ENCODE measurements at places on chromosomes 1 and 21.

- no peak for DNase-seq
These were observed 83.8 kb downstream of the NIBAN1 start for GRCh38 chr1:184890539-184890973.

DNA sequence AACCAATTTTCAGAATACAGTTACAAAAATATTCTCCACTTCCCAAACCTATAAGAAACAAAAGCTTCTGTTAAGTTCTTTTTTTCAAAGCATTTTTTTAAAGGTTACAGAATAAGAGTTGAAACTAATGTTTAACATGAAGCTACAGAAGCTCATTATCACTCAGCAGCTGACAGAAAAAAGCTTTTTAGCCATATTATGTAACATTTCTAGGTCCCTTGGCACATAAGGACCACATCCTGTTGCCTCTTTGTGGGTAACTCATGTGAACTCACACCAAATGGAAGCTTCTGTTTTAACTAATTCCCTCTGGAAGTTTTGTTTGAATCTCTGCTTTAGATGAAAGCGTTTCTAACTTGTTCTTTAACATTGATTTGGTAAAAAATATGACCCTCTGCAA lies 242.5 kb upstream of the TMPRSS15 start:
- no peak for DNase-seq

DNA sequence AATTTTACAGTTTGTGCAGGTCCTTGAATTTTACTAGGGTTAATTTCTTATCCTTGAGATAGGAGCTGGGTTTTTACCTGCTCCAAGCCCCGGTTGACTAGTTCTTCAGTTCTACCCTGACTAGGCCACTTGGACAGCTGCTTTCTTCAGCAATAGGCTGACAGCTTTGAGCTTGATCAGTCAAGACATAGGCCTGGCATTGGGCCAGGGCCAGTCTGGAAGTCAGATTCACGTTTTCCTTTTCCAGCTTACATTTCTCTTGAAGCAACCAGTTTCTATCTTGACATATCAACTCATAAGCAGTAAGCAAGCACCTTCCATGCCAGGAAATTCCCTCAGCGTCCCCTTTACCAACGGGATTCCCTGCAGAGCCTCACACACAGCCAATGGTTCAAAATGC lies 63.7 kb upstream of the AJAP1 start:
- DNase-seq: no peak

DNA sequence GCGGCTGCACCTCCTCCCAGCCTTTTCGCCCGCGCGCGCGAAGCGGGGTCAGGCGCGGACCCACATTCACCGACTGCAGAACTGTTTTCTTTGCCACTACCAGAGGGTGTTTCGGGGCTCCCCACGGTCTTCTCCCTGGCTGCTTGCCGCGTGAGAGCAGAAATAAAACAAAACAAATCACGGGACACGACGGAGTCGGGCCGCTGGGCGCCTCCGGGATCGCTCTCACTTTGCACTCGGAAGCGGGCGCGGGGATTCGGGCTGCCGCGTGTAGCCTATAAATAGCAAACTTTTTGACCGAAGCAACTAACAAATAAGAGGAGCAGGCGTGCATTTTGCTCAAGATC lies 412.3 kb upstream of the ESRRG start:
- DNase-seq: no peak

DNA sequence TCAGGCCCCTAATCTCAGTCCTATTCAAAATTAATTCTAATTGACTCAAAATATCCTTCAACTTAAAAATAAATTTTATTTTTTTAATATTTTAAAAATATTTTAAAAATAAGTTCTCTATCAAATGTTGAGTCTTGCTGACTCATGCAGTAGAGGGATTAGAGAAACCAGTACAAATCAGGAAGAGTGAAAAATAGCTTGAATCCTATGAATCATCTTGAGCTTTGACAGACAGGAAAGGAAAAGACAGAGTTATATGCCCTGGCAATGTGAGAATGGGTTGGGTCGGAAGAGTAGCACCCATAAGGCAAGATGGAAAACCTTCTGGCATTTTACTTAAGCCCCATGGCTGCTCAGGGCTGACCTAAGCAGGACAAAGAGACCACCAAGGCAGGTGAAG lies 346.6 kb upstream of the RUNX1 start:
- DNase-seq: no peak

GRCh38 chr1:117599286-117600221 lies 6.3 kb upstream of the TENT5C start:
- DNase-seq: no peak

- DNase-seq: no peak
These were observed 207.7 kb downstream of the PTPRC start for GRCh38 chr1:198846556-198846955.

- DNase-seq: no peak
These were observed 8.0 kb upstream of the MYBPHL start for GRCh38 chr1:109314795-109315194.

DNA sequence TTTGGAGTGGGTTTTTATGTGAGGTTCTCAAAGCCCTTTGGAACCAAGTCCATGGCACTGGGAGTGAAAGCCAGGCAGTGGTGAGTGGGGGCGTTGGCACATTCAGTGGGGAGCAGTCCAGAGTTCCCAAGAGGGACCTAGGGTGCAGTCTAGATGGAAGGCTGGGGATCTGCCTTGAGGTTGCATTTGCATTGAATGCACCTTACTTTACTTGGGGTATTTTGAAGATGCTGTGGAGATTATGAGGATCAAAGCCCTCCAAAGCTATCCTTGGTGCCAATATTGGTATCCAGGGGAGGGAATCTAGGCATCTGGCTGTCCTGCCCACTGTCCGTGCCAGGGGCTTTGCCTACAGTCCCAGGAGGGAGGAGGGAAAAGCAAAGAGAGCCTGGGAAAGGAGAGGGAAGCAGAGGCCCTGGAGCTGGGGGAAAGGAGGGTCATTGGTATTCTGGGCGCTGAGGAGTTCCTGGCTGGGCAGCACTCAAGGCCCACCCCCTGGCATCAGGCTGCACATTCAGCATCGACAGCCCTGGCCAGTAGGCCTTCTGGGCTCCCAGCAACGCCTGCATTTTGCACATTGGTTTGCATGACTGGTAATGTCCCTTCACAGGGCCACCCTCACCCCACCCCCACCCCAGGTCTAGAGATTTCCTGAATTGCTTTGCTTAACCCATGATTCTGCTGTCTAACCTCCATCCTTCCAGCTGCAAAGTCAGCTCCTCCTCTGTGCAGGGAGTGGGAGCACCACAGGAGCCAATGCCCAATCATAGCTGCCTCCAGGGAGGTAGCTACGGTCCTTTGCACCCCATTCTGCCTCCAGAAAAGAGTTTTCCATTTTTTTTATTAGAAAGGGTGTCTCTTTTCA lies 843 bp upstream of the BCAN start:
- DNase-seq: no peak

- DNase-seq: no peak
These were observed 117.2 kb upstream of the KCNJ15 start for GRCh38 chr21:38139380-38140168.

GRCh38 chr1:193299038-193299437 lies 112.6 kb upstream of the B3GALT2 start:
- no peak for DNase-seq

DNA sequence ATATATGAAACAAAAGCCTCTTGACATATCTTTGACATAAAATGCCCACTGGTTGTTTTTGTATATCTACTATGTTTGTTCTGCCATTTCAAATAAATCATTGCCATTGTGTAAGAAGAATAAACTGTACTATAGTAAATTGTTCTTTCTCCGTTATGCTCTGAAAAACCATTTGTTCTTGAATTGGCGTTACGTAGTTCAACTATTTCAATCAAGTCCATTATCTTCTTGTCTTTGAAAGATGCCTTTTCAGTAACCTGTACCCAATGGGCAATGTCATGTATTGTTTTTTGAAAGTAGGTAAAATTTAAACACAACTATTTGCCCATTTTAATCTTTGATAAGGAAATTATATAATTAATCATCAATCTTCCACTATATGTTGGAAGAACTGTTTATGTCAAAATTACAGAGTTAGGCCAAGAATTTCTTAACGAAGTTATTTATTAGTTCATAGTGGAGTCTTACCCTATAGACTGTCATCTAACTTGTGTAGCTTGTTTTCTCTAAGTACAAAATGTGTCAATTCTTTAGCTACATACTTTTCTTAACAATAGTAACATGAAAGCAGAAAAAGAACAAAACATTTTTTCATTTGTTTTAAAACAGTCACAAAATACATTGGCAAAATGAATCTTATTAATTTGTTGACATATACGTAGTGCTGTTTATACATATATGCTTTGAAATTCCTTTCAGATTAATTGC lies 294.8 kb downstream of the PTPRC start:
- no peak for DNase-seq

GRCh38 chr1:15696956-15697521 lies 12.9 kb downstream of the PLEKHM2 start:
- no peak for DNase-seq

DNA sequence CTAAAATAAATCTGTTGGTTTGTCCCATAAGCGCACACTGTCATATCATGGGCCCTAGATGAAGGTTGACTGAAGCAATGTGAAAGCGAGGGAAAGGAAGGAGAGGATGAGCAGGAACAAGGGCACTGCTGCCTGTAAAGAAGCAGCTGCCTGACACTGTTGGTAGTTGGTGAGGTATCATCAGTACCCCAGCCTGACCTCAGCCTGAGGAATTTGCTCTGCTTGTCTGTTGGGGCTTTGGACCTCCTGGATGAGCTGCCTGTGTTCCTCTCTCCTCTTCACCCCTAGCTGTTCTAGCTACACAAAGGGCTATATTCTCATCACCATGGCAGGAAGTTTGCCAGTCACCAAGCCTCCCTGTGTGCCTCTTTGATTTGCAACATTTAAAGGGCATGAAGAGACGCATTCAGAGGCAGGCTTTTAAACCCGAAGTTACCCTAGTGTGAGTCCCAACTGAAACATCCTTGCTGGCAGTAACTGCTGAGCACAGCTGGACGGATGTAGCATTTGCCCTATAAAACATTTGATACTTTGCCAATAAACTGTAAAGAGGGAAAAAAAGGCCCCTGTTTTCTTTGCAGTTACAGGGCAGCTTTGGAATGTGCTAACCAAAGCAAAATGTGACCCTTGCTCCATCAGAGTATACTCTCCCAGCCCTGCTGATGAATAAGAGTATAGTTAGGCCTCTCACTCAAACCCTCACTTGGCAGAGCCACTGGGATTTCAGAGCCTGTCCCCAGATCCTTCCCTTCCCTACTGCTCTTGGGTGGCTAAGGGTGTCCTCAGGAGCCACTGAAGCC lies 22.2 kb upstream of the SPATA6 start:
- no peak for DNase-seq

GRCh38 chr1:218347723-218348627 lies 2.8 kb downstream of the TGFB2 start:
- DNase-seq: no peak

DNA sequence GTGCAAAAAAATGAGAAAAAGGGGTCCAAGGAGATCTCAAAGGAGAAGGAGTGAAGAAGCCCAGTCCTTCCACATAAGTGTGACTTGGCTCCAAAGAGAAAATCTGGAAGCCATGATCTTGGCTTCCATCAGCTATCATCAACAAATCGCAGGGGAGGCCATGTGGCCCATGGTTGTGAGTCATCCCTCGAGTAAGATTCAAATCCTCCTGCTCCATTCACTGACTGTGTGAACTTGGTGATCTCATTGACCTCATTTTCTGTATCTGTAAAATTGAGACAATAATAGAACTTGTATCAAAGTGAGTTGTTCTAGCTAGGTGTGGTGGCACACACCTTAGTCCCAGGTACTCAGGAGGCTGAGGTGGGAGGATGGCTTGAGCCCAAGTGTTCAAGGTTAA lies 79.1 kb upstream of the OLIG2 start:
- no peak for DNase-seq

GRCh38 chr1:71001624-71002023 lies 46.0 kb downstream of the PTGER3 start:
- DNase-seq: no peak

GRCh38 chr21:25581582-25581981 lies 25.7 kb downstream of the MRPL39 start:
- no peak for DNase-seq
